Left lung (tissue), 14 donors: ENCODE measurements at places on chromosomes 11 and 22.

- no peak for DNase-seq
Observed at GRCh38 chr11:85809863-85810262, 1.1 kb downstream of the SYTL2 start.

- DNase-seq: no peak
Observed at GRCh38 chr11:87574193-87574592, 536.5 kb downstream of the TMEM135 start.

- DNase-seq: no peak
Observed at GRCh38 chr11:7170431-7170830, 81.3 kb upstream of the SYT9 start.

- DNase-seq: no peak
Observed at GRCh38 chr11:803770-804598, 1.0 kb downstream of the PIDD1 start.

- DNase-seq: no peak
Observed at GRCh38 chr22:49963647-49964026, 3.1 kb downstream of the PIM3 start.

DNA sequence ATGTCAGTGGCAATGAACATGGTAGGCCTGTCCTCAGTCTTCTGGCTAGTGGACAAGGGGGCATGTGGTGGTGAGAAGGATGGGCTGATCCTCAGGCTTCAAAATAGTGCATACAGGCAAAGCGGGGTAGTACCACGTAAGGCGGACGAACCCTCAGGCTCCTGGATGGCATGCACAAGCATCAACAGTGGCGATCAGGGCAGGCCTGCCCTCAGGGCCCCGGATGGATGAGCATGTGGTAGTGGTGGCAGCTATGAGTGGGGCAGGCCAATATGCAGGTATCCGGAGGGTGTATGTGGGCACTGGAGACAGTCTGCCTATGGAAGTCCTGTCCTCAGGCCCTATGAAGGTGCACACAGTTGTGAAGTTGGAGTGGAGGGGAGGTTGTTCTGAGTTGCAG is 163.8 kb downstream of the GUCY1A2 start:
- DNase-seq: peak; percentile 21

- DNase-seq: no peak
Observed at GRCh38 chr11:23473782-23474181, 613.5 kb upstream of the CCDC179 start.

- DNase-seq: no peak
Observed at GRCh38 chr11:14318581-14318981, 40.4 kb downstream of the RRAS2 start.

DNA sequence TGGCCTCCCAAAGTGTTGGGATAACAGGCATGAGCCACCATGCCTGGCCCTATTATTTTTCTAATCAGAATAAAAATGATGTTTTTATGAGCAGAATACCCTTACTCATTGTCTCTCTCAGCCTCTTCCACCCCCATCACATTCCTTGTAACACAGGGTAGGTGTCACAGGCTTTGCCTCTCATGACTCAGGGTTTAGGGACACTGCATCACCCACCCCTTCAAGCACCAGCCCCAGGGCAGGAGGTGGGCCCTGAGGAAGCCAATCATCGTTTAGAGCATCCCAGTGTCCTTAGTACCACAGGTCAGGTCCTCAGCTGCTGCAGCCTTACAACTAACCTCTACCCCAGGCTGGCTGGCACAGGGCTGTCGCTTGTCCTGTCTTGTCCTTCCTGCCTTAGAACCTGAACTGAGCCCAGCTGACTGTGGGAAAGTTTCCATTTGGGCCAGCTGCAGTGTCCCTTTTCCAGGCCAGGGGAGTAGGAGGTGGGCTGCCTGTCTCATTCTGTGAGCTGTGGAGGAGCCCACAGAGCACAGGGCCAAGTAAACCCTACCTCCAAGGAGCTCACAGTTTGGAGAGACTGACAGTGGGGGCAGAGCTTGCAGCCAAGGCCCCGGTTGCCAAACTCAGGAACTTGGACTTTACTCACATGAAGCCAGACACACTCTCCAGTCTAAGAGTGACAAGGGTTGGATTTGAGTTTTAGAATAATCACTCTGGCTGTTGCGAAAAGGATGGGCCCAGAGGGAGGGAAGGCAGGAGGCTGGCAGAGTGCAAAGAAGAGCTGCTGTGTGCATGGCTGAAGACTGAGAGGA is 19.5 kb upstream of the UVRAG start:
- no peak for DNase-seq

GRCh38 chr11:78045851-78046485 is 17.7 kb upstream of the THRSP start:
- peak; percentile 96 for DNase-seq

- peak; percentile 46 for DNase-seq
Observed at GRCh38 chr11:9566561-9567063, 6.9 kb upstream of the WEE1 start.

- DNase-seq: peak; percentile 85
Observed at GRCh38 chr11:128544471-128545051, 42.8 kb downstream of the ETS1 start.

GRCh38 chr11:2804189-2804588 is 81.4 kb downstream of the CDKN1C start:
- DNase-seq: no peak

DNA sequence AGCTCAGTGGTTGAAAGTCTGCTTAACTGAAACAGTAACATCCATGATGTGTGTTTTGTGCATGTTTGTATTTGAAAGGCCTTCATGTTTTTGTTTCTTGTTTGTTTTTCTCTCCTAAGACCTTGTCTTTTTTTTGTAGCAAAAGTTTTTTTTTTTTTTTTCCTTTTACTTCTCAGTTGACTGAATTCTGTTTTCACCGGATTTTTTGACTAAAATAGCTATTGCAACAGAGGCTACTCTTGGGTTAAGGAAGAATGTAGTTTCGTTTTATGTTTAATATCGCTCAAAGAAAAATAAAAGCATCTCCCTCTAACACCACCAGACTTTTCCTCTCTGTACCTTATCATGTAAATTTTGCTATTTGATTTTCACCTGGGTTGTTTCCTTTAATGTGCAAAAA is 15.1 kb downstream of the APOL6 start:
- peak; percentile 35 for DNase-seq

- no peak for DNase-seq
Observed at GRCh38 chr11:134949121-134950090, 537.4 kb upstream of the B3GAT1 start.

- no peak for DNase-seq
Observed at GRCh38 chr22:39343259-39344045, 6.3 kb upstream of the SYNGR1 start.

- DNase-seq: peak; percentile 84
Observed at GRCh38 chr11:69010964-69011623, 2.0 kb downstream of the MRGPRF start.

- no peak for DNase-seq
Observed at GRCh38 chr11:106474274-106474673, 396.8 kb downstream of the AASDHPPT start.

DNA sequence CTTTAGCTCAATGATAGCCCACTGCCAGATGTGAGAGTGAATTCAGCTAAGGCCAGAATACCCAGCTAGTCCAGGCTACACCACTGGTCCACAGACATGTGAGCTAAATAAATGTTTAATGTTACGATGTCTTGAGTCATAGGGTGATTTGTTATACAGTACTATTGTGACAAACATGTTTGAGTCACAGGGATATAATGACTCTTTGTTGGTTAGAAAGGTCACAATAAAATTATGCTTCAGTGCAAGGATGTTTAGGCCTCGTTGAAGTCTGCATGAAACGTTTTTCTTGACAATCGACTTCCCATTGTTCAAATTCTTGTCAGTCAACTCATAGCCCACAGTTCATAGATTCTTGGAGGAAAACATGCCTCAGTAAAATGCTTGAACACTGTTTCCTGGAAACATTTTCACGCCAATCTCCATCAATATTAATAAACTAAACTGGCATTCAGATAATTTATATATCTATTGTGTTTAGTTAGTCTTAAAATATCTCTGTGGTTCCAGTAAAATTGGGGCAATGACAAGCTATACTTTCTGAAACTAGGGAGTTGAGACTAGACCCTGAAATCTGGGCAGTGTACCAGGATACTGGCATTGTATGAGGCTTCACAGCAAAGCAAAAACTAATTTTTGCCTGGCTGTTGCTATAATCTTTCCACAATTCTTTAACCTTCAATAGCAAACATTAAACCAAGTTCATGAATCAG is 650.8 kb upstream of the KIRREL3 start:
- DNase-seq: no peak

DNA sequence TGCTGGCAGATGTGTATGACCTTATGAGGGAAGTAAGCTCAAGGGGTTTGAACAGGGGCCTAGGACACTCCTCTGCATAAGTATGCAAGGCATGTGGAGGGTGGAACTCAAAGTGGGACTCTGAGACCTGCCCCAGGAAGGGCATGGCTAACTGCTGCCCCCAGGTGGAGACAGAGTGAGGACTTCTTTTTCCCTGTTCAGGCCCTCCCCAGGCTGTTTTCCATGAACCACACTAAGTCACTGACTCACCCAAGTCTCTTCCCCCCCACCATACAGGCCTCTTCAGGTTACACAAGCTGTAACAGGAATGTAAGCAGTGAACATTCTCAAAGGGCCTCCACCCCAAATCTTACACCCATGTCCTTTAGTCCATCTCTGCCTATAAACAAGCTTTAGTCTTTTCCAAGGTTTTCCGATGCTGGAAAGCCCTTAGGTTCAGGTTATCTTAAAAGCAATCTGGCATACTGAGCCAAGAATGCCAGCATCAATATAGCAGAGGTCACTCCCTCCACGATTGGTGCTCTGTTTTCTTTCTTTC is 13.1 kb downstream of the EEF1G start:
- peak; percentile 92 for DNase-seq

GRCh38 chr22:31869739-31870138 is 74.6 kb upstream of the YWHAH start:
- DNase-seq: no peak

DNA sequence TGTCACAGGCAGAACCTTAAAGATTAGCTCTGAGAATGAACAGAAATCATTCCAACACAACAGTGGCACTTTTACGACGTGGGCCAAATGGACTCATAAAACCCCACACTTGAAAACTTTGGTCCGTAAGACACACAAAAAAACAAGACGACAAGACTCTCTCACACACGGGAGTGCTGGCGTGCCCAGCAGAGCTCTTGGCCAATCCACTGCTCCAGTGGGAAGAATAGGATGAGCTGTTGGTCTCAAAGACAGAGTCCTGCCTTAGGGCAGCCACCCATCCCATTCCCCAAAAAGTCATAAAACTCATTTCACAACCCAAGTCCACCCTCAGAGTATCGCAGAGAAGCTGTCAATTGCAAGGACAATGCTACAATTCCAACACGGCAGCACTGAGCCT is 18.2 kb downstream of the LARGE1 start:
- no peak for DNase-seq

DNA sequence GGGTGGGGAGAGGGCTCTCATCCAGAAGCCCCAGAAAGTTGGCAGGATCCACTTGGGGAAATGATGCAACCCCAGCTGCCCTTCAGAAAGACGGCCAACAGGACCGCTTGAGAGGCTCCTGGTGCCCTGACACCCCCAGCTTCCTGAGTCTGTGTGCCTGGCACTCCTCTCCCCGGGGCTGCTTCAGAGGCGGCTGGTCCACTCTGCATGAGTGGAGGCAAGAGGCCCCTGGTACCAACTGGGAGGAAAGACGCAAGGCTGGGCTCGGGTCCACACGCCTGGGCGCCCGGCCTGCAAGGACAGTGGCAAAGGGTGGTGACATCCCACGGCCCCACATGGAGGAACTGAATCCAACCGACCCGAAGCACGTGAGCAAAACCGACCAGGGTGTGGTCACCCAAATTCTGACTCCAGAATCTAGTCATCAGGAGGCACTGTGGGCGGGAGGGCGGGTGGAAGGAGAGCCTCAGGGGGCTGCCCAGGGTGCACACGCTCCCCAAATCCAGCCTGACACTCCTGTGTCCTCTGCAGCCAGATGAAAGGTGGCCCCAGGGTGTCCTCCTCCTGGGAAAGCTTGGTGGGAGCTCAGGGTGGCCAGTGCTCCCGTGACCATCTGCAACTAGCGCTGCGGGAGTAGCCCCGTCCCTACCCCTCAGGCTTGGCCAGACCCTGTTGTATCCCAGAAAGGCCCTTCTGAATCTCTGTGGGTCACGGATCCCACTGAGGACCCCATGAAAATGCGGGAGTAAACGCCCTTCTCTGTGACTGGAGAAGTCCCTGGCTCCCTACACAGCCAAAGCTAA is 3.7 kb downstream of the RNH1 start:
- DNase-seq: peak; percentile 88
